ENCODE measurements at places on chromosomes 1 and 21.

- DNase-seq = no peak
Measured at GRCh38 chr21:42102991-42103390, 31.9 kb downstream of the UMODL1 start.

GRCh38 chr1:71400050-71400449 lies 319.2 kb upstream of the ZRANB2 start:
- DNase-seq = no peak

DNA sequence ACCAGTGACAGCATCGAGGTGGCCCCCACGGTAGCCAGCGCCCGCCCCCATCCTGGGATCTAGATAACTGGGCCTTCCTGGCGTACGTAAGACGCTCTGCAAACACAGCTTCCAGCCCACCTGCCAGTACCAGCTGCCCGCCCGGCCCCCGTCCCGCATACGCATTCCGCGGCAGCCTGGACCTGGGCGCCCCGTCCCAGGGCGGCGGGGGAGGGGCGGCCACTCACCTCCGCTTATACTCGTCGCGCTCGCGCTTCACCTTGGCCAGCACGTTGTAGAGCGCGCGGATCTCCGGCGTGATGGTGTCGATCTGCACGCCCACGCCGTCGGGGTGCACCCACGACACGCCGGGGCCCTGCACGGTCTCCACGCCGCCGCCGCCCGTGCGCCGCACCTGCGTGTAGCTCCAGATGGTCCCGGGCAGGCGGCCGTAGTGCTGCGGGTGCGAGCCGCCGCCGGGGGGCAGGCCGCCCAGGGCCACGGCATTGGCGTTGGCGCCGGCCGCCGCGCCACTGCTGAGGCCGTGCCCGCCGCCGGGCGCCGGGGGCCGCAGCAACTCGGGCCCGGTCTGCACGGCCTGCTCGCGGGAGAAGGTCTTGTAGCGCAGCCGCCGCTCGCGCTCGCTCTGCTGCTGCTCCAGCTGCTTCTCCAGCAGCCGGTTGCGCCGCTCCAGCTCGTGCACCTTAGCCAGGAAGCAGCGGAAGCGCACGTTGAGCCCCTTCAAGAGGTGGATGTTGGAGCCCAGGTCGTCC lies 859 bp downstream of the IFFO2 start:
- DNase-seq = peak; percentile 60

DNA sequence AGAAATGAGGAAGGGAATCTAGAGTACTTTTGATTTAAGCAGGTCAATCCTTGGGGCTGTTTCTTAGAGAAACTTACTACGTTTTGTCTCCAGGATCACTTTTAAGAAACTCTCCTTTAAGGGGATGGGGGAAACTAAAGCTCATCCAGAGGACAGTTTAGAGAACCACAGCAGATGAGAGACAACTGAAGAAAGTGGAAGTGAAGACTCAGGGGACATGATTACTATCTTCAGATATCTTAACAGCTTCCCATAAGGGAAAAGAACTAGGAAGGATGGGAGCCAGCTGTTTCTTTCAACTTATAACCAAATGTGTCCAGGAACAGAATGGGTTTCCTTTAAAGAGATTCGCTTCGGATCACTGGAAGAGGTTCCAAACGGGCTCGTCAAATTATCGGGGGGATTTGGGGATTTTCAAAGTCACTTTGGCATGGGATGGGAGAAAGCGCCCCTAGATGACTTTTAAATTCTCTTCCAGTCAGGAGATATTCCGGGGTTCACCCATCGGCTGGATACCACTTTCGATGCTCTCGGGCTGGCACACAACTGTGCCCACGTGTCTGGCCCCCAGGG lies 1.2 kb downstream of the SCMH1 start:
- no peak for DNase-seq

DNA sequence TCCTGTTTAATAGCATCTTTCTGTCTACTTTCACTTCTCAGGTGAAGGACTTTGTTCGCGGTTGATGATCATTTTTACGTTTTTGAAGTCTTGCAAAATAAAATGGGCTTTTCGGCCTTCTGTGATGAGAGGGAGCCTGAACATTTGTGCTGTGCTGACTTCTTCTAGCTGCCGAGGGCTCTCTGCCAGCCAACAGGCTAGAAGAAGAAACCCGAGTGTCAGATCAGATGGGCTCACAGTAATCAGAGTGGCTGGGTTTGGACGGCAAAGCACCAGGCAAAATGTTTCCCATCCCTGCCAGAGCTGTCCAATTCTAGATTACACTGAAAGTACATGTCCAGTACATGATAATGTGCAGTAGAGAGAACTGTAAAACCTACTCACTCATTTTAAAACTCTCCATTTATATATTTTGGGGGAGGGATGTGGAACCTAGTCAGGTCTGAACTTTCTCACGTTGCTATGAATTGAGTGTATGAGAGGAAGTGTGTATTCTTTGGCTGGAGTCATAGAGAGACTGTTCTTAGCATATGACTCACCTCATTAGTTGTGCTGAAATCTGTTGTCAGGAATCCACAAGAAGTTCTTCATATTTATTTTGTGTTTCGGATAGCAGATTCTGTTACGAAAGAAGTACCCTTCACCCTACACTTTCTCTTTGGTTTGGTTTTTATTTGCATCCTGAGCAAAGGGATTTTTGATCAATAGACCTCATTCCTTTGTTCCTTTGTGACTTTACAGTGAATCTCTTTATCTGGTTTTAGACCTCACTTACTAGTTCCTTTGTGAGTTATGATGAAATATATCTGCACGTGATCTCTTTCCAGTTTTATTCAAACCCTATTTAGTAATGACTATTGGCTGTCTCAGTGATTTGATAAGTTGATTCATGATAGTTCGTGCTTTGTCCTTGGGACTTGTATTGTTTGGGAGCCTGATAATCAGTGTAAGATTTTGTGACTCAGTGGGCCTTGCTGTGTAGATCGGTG lies 4.8 kb downstream of the ATP1A1 start:
- peak; percentile 38 for DNase-seq
